ENCODE measurements at places on chromosomes 7 and 10.

DNA sequence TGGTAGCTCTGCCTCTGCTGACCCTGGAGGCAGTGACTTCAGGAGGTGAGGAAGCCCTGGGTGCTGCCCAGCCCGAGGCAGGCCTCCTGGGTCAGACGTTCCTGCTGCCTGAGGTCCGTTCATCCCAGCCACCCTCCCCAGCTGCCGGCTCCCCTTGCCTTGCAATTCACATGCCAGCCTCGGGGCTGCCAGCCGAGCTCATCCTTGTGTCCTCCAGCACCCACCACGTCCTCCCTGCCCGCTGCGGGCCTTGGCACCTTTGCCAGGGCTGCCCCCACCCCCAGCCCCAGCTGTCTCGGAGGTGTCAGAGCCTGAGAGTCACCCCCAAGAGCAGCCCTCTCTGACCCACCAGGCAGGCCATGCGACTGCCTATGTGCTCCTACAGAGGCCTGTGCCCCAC is 162.1 kb upstream of the RNF32 start:
- DNase-seq, result no peak

- DNase-seq, result no peak
Measured at GRCh38 chr10:55519264-55519663, 718.2 kb upstream of the PCDH15 start.

GRCh38 chr7:101817471-101818286 is at the start of gene CUX1:
TSS of gene CUX1 (plus strand) at chr7:101817626. CDS start at chr7:101817640, 14 bp downstream.
- no peak for DNase-seq

DNA sequence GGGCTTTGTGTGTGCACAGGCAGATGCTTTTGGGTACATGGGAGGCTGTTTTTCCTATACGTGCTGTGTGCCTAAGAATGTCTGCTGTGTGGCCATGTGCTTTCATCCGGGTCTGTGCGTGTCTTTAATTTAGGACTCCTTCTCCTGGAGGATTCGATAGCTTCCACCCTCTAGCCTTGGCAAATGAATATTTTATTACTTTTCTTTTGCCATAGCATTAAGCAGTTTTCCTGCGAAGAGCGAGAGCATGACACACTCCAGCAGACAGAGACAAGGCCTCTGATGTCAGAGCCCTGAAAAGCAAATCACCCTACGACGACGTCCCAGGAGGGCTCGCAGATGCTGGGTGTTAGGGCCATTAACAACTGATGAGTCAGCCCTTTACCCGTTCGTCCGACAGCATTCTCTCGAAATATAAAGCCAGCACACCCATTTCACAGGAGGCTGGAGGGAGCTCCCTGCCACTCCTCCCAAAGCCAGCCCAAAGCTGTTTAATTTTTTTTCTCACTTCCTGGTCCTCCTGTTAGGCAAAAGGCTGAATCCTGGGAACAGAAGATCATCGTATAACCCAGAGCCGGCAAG is 311.3 kb upstream of the ZMIZ1 start:
- DNase-seq, result no peak

GRCh38 chr10:60952846-60953220 is 8.8 kb upstream of the RHOBTB1 start:
- DNase-seq, result no peak

- DNase-seq, result peak; percentile 36
Measured at GRCh38 chr7:77439572-77439971, 23.4 kb upstream of the GSAP start.

Data from breast epithelium (tissue), 4 donors.